Suprapubic skin (tissue), 4 donors: ENCODE measurements at places on chromosomes 6 and 20. TPM values are rescaled to one million over a fixed set of nuclear protein-coding genes. Genes with fewer than 3 reads are reported as not detected.

DNA sequence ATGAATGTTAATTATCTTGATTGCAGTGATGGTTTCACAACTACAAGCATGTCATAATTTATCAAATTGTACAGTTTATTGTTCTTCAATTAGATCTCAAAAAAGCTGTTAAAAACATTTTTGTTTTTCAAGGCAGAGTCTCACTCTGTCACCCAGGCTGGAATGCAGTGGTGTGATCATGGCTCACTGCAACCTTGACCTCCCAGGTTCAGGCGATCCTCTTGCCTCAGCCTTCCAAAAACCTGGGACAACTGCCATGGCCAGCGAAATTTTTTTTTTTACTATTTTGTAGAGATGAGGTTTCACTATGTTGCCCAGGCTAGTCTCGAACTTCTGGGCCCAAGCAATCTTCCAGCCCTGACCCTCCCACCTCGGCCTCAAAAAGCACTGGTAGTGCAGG is 286.1 kb downstream of the RNGTT start:
- no peak for DNase-seq

- no peak for DNase-seq
Measured at GRCh38 chr6:79646006-79646405, 14.9 kb downstream of the SH3BGRL2 start.

Gene RNF182
- 0.11 TPM for total RNA-seq

Gene PRDM1
- 34.3 TPM for total RNA-seq

Gene COL21A1
- total RNA-seq, result 5.4 TPM

DNA sequence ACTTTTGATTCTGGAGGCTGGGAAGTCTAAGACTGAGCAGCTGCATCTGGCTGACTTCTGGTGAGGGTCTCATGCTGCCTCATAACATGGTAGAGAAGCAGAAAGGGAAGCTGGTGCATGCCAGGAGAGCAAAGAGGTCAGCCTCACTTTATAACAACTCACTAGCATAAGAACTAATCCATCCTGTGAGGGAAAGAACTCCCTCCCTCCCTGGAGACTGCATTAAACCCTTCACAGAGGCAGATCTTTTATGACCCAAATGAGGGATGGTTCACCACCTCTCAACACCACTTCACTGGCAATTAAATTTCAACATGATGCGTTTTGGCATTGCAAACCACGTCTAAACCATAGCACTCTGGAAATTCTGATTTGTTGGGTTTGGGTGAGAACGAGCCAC is 33.9 kb downstream of the STXBP5 start:
- no peak for DNase-seq

- no peak for DNase-seq
Measured at GRCh38 chr20:19382386-19383340, 170.2 kb downstream of the SLC24A3 start.

GRCh38 chr20:51237791-51238190 is 214.9 kb upstream of the KCNG1 start:
- DNase-seq, result no peak
